NCI-H526 (cell line): ENCODE measurements at places on chromosomes 4 and X.

GRCh38 chrX:23766650-23767551 is 16.1 kb upstream of the SAT1 start:
- no peak for DNase-seq

DNA sequence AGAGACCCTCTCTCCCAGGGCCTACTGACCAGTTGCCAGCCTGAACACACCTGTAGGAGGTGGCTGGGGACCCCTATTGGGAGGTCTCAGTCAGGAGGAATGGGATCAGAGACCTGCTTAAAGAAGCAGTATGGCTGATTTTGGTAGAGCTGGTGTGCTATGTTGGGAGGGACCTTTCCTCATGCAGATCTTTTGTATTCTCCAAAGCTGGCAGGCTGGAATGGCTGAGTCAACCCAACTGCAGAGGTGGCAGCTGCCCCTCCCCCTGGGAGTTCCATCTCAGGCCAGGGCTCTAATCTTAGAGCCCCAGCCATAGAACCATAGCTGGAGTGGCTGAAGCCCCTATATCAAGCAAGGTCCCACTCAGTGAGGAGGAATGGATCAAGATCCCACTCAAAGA is 279.3 kb upstream of the BMP3 start:
- DNase-seq = no peak

GRCh38 chrX:1139185-1139500 is 73.3 kb downstream of the CRLF2 start:
- no peak for DNase-seq

DNA sequence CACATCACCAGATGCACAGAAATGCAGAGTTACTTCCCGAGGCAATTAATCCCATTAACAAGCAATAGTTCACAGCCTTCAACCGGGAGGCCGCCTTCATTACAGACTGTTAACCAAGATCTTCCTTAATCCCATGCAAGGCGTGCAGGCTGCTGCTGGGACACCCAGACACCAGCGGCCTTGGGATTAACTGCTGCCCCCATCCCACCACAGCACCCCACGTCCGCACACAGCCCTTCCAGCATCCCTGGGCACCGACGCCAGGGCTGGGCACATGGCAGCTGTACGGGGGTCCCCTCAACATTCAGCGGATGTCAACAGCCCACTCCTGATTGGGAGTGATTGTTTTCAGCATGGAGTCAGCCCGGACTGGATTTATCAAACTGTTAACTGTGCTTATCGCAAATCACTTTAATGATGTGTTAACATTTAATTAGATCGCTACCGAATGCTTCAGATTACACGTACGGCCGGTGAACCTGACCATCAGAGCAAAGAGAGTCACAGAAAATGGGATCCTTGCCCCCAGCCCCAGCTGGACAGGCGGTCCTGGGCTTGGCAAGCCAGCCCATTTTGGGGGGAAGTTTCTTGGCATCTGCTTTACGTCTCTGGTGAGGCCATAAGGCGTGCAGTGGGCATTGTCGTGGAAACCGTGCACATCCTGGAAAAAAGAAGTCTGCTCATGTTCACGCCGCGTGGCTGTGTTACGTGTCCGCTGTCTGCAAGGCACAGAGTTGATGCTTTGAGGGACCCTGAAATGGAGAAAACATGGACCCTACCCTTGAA is 126.4 kb downstream of the HMX1 start:
- DNase-seq = no peak

DNA sequence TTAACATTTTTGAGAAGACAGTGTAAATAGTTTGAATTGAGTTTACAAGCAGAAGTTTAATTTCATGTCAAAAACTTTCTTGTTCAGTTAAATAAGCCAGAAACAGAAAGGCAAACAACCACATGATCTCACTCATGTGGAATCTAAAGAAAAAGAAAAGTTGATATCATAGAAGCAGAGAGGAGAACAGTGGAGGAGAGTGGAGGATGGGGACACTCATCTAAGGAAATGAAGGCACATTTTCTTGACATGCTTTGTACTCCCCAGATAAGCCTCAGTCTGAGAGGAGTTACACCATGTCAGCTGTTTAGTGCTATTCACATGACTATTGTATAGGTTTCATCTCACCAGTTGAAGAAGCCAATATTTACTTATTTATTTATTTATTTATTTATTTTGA is 13.5 kb downstream of the SNCA start:
- no peak for DNase-seq

DNA sequence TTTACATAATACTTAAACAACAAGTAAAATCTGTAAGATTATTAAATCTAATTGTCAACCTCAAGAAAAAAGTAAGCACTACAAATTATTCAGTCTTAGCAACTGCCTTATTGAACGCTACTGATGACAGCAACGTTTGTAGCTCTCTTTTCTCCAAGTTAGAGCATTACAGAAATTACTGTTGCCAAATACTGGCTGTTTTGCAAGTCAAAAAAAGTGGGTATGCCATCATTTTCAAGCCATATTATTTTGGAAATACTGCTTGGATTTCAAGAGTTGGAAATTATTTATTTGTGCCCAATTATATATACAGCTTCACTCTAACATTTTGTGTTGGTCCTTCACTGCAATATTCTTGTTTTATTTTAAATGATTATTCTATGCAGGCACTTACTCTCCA is 221.7 kb downstream of the CXXC4 start:
- DNase-seq = no peak

DNA sequence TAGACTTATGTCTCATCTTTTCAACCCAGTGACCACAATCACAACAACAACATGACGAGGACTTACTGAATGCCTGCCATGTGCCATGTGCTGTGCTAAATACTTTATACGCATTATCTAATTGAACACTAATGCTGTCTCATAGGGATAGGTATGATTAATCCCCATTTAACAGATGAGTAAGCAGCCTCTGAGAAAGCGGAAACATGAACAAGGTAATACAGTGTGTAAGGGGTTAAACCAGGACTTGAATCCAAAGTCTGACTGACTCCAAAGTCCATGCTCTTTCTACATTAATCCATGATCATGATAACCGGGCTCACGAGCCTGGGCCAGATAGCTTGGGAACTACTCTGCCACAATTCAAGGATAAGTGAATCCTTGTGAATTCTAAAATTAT is 105.3 kb upstream of the MBNL3 start:
- DNase-seq = no peak

DNA sequence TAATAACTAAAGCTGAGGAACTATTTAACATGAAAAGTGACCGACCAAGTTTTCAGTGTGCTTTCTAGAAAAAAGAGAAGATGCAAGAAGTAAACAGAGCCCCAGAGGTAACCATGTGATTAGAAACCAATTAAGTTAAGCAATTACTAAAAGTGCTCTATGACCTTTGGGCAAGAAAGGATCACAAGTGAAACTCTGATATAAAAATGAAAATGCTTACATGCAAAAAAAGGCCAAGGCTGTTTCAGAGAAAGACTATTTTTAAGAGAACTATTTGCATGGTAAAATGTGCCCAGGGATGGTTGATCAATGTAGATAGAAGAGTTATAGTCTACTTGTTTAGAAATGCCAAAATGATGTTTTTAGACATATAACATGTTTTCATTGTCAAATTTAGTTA is 22.0 kb downstream of the KLHL15 start:
- DNase-seq = no peak

- no peak for DNase-seq
Observed at GRCh38 chr4:44447563-44448504, 775 bp downstream of the KCTD8 start.

DNA sequence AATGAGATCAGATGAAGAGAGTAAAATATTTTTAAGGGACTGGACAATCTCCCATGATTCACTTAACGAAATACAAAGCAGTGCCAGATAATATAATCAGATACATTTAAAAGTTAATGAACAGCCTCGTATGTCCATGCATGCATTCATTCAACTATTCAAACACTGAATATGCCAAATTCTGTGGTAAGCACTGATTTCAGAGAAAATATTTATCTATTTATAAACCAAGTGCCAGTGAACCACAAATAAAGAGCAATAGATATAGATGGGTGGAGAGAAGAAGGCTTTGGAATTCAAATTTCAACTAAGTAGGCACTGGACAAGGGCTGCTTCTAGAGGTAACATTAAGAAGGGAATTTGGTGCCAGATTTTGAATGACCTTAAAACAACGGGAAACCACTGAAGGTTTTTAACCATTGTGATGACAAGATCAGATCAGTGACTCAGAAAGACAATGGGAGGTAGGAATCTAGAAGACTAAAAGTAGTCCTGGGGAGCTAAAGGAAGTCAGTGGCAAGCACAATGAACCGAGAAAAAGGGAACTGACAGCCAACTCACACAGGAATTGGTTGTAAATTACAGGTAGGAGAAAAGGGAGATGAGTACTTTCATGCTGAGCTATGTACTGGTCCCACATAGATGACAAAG is 14.2 kb downstream of the ELOVL6 start:
- no peak for DNase-seq

DNA sequence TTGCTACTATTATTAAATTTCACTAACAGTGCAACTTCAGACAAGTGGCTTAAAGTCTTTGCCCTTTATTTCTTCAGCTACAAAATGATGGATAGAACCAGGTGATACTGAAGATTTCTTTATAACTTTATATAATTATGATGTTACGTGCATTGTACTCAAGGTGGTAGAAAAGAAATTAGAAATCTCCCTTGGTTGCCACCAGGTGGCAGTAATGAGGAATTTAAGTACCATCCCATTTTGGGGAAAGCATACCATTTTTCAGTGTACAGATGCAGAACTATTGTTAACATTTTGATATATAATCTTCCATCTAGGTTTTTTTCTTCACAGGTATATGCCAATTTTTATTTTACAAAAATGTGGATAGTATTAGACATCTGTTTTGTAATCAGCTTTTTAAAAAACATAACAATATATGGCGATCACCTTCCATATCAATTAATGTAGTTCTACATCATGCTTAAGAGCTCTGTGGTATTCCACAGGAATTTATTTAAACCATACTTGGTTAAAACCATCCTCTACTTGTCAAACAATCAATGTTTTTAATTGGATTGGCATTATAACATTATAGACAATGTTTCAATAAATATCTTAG is 37.7 kb upstream of the RAB33B start:
- DNase-seq = peak; percentile 49
